Activated CD4-positive, alpha-beta T cell treated with anti-CD3 and anti-CD28 coated beads, Interleukin-2, amount 10 ng/mL, durations not matched to agents 24 days and 14 days (primary cell): ENCODE measurements at places on chromosomes 5 and 9.

GRCh38 chr5:116437922-116438578 is 136.6 kb downstream of the SEMA6A start:
- no peak for DNase-seq

DNA sequence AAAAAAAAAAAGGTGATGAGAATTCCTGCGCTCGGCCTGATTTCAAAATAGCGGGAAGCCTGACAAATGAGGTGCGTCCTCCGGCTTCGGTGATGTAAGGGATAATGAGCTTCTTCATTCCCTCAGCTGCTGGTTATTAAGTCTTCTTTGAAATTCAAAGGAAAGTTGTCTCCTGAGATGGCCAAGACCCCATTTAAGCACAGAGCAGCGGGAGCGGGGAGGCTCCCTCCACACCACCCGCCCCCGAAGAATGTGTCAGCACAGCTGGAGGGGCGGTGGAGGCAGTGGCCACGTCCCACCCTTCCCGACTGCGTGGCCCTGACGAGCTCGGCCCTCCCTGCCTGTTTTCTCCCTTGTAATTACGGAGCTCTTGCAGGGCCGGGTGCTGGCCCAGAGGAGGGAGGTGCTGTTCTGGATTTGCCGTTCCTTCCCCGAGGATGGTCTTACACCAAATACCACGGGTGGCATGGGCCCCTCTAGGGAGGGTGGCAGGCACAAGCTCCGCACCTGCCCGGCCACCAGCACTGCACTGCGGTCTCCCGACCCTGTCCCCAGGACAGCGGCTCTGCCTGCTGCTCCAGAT is 31.0 kb downstream of the SLC9A3 start:
- DNase-seq: no peak

GRCh38 chr5:36651761-36652685 is 45.6 kb downstream of the SLC1A3 start:
- DNase-seq: no peak

DNA sequence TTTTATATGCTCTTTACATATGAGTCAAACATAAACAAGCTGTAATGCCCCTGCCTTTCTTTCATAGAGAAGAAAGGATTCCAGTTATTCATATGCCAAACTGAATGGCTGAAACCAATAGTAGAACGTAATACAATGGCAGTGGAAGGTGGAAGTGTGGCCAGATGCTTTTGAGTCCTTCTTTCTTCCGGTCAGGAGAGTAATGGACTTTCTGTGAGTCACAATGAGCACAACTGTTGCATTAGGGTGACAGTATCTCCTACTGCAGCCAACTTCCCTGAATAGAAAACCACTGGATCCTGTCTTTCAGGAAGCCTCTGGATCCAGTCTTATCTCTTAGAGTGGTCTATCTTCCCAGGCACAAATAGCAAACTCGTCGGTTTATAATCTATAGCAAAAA is 855.2 kb downstream of the MAT2B start:
- DNase-seq: no peak

DNA sequence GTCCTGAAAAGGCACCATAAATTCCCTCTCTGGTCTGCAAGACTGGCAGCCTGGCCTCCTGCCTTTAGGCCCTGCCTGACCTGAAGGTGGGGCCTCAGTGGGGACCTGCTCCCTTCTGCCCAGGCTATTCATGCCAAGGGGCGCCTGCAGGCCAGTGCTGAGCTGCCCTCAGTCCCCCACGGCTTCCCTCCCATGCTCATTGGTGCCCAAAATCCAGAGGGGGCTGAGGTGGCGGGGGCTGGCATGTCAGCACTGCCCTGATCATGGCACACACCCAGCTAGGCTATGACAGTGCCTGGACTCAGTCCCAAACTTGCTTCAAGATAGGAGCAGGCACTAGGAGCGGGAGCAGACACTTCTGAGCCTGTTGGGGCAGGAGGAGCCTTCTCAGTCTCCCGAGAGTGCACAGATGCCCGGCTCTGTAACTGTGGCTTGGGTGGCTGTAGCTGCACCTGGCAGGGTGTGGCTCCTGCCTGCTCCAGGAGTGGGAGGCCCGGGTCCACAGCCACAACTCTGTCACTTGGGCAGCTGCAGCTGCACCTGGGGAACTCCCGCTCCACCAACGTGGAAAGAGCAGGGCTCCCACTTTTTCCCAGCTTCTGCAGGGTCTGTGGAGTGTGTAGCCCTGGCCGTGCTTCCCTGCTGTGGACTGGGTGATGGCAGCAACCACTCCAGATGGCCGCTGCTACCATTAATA is 49.0 kb downstream of the NDUFAF2 start:
- no peak for DNase-seq

DNA sequence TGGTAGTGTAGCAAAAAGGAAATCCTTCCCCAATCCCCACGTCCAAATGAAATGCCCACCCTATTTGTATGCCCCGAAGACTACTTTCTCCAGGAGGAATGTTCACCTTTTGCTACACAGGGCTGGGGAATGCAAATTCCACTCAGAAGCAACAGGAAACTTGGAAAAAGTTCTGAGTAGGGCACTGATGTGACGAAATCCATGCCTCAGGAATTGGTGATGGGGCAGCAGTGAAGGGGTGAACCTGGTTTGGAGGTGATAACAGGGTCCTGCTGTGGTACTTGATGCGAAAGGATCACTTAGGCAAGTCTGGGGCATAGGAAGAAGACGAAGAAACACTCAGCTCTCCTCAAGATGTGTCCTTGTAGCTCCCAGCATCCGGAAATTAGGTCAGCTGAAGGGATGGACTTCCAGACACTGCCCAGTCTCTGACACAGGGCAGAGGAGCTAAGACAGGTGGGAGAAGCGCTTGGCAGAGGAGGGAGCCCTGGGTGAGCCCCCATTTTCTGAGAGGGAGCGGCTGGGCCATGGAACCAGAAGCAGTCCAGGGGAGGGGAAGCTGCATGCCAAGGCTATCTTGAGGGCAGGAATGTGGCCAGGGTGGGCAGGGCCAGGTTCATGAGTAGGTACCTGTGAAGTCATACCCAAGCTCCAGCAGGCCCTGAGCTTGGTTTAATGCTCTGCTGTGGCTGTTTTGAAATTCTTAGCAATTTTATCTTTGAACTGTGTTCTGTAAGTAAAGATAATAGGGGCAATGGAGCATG is 22.2 kb upstream of the MVB12B start:
- DNase-seq: no peak

DNA sequence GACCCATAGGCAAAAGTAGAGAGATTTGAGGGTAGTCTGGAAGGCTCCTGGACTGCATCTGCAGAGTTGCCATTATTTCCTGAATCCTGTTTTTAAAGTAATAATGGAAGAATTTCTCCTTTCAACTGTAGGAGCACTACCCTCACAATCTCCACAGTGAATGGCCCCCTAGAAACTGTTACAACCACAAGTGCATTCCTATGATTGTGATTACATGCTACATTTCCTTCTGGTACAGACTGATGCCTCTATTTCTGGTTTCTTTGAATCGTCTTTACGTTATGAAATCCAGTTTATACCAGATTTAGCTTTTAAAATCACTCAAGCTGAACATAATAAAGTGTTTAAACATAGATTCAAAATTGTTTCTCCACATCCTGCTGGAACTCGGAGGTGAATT is 49.4 kb downstream of the FRMPD1 start:
- no peak for DNase-seq

DNA sequence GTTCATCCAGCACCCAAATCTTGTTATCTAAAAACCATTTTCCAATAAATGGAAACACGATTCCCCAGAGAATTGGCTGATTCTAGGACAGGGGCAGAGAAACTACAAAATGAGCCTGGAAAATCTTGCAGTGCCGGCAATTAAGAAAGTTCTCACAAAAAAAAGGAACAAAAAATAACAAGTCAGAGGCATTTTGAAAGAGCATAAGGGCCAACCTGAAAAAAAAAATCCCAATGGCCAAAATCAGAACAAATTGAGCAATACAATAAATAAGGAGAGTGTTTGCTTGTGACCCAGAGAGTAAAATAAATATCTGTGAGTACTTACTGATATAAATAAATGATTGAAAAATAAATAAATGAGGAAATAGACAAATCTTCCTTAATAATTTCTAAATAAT is 55.1 kb upstream of the S1PR3 start:
- no peak for DNase-seq

- DNase-seq: no peak
Measured at GRCh38 chr9:90883661-90884060, 82.0 kb downstream of the SYK start.

GRCh38 chr5:102747386-102748166 is 7.5 kb upstream of the PAM start:
- DNase-seq: no peak

DNA sequence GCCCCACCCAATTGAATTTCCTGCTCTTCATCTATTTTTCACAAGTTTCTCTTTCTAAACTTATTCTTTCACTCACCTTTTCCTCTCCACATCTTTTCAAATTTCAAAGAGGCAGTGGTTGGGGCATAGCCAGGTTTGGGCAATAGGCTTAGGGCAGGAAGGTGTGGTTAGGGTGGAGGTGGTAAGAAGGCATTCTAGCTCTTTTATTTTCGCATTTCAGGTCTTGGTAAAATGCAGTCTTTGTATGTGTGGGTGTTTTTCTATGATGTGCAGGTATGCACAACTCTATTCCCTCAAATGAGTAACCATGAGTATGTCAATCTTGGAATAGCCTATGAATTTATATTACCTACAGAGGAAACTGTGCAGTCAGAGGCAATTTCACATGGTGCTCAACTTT is 129.8 kb upstream of the IFNE start:
- DNase-seq: peak; percentile 75

DNA sequence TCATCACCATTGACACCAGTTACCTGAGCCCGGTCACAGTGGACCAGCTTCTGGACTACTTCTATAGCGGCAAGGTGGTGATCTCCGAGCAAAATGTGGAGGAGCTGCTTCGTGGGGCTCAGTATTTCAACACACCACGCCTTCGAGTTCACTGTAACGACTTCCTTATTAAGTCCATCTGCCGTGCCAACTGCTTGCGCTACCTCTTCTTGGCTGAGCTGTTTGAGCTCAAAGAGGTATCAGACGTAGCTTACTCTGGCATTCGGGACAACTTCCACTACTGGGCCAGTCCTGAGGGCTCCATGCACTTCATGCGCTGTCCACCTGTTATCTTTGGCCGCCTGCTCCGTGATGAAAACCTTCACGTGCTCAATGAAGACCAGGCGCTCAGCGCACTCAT is 520 bp downstream of the CCIN start:
- no peak for DNase-seq

- peak; percentile 61 for DNase-seq
Measured at GRCh38 chr5:56011835-56012234, 17.1 kb upstream of the IL6ST start.

- no peak for DNase-seq
Measured at GRCh38 chr5:133732536-133732935, 120.2 kb upstream of the FSTL4 start.

DNA sequence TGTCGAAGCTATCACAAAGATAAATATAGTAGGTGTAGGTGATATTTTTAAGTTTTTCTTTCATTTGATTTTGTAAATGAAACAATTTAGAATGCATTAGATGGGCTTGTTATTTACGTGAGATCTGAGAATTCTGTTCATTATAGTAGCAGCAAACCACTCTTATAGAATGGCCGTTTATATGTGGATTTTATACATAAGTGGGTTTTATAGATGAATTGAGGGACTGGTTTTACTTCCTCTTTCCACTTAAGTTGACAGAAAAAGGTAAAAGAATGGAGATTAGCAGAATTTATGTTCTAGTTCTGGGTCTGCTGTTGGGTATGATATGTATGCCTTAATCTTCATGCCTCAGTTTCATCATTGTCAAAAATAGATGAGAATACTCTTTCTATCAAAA is 5.6 kb downstream of the RMI1 start:
- DNase-seq: no peak

- peak; percentile 77 for DNase-seq
Measured at GRCh38 chr5:176653401-176654385, 6.4 kb downstream of the TSPAN17 start.

DNA sequence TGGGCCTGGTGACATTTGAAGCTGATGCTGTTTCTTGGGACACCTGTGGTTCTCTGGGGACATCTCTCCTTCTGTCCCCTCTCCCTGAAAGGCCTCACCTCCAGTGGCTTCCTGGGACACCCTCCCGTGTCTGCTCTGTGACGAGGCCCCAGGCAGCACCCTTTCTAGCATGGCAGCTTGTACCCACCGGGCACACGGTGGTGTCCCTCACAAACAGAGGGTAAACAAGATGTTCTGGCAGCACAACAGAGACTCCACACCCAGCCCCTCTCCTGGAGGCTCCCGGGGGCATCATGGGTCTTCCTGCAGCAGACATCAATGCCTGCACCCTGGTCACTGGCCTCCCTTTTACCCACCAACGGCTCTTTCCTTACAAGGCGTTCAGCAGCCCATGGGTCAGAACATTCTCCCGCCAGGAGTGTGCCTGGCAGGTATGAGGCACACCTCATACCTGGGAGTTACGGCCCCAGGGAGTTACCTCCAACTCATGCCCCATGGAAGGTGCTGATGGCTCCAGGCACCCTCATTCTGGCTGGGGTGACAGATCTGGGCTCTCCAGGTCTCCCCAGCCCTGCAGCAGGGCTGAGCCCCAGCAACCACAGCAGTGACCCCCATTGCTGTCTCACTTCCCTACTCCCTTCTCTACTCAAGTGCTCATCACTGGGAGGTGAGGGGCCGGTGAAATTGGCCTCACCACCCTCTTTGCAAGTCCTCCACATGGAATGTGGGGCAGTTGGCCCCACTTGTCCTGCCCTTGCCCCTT is 51.1 kb downstream of the BARX1 start:
- no peak for DNase-seq

DNA sequence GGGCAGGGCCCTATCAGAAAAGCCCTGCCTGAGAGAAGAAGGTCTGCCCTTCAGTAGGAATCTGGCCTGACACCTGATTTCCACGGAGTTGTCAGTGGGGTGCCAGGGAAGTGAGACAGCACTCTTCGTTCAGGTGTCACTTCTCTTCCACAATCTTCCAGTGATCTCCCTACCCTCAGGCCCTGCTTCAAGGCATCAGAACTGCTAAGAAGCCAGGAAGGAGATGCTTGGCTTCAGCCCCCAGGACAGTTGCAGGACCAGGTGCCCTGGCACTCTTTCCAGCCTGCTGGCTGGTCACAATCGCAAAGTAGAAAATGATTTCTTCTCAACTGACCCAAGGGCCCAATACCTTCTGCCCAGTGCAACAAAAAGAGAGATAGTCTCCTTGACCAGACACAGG is 50.3 kb downstream of the SPOCK1 start:
- DNase-seq: no peak
